Spinal cord (tissue), 10 donors: ENCODE measurements at places on chromosomes 16 and 17.

DNA sequence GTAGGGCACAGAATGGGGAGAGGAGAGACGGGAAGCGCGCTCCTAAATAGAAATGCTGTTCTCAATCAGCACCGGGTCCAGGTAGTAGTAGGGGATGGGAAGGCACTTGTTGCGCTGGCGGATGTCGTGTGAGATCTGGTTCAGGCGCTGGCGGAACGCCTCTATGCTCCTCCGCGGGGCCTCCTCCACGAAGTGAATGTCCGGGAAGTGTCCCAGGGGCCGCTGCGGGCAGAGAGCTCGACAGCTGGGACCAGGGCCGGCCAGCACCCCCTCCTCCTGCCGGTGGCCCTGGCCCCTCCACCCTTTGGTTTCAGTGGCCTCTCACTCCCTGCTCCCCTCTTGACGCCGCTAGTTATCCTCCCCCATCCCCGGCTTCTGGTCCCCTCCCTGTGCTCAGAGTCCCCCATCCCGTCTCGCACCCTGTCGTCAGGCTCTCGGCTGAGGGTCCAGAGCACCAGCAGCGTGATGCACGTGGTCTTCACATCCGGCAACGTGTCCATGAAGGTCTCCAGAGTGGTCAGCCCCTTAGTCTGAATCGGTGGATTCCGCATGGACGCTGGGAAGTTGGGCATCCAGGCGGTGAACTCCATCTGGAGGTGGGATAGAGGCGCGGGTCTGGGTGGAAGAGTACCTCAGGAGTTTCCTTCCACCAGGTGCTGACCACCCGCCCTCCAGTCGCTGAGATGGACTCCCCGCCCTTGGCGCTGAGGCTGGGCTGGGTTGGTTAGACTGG, 14.6 kb downstream of the ALOX12B start:
- no peak overlapping the region for H3K27ac ChIP-seq
- H3K4me1 ChIP-seq, result peaks cover 21% of the 10 kb centered on the region
- H3K4me3 ChIP-seq, result no peak overlapping the region

GRCh38 chr17:63641692-63642448, 19.7 kb downstream of the MAP3K3 start:
- no peaks in the 10 kb centered on the region for H3K4me1 ChIP-seq
- H3K4me3 ChIP-seq, result no peak overlapping the region
- H3K36me3 ChIP-seq, result peaks cover 26% of the 10 kb centered on the region
- DNase-seq, result no peak
- H3K27me3 ChIP-seq, result no peaks in the 10 kb centered on the region

GRCh38 chr17:9798724-9799123, 7.3 kb upstream of the DHRS7C start:
- H3K4me3 ChIP-seq, result no peak overlapping the region
- no peaks in the 10 kb centered on the region for H3K36me3 ChIP-seq
- no peak for DNase-seq
- no peak overlapping the region for H3K27ac ChIP-seq
- no peaks in the 10 kb centered on the region for H3K4me1 ChIP-seq

DNA sequence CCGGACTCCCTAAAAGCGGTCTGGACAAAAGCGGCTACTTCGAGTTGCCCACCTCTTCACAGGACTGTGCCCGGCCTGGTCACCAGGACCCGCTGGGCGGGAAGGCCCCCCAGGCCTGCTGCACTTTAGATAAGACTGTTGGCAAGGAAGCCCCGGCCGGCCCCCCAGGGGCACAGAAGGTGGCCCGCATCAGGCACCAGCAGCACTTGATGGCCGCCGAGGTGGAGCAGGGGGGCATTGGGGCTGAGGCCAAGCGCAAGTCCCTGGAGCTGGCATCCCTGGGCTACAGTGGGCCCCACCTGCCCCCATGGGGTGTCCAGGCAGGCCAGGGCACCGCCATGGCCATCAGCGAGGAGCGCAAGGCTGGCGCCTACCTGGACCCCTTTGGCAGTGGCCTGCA, 47.5 kb downstream of the BAHCC1 start:
- H3K27ac ChIP-seq, result no peak overlapping the region
- H3K4me3 ChIP-seq, result no peak overlapping the region
- DNase-seq, result no peak
- peaks cover 95% of the 10 kb centered on the region for H3K36me3 ChIP-seq

DNA sequence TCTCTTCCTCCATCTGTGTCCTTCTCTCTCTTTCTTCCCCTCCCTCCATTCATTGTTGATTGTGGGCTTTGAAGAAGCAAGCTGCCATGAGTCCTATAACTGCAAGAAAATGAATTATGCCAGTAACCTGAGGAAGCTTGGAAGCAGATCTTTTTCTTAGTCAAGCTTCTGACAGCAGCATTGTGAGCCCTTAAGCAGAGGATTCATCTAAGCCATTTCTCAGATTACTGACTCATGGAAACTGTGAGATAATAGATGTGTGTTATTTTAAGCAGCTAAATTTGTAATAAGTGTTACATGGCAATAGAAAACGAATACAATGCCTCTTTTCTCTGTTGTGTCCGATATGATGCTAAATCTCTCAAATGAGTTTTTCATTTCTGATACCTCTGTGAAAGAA, 1109.7 kb downstream of the CDH11 start:
- H3K4me3 ChIP-seq, result no peak overlapping the region
- no peak overlapping the region for H3K27ac ChIP-seq
- H3K27me3 ChIP-seq, result no peaks in the 10 kb centered on the region
- DNase-seq, result no peak
- no peaks in the 10 kb centered on the region for H3K36me3 ChIP-seq

DNA sequence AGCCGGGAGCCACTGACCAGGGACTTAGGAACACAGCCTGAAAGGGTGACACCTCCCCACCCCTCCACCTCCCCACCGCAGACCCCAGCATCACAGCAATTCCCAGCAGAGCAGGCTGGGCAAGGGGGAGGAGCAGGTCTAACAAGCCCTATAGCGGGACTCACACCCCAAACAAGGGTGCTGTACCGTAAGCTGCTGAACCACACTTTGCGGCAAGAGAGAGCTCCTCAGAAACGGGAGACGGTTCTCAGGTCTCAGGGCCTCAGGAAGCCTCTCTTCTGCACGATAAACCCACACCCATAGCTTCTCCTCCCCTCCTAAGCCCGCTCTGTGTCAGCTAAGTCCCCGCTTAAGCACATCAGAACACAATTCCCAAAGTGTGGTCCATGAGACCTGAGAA, 11.7 kb upstream of the COTL1 start:
- DNase-seq, result no peak
- H3K4me1 ChIP-seq, result peaks cover 7% of the 10 kb centered on the region
- no peak overlapping the region for H3K27ac ChIP-seq
- no peak overlapping the region for H3K4me3 ChIP-seq
- H3K27me3 ChIP-seq, result no peaks in the 10 kb centered on the region
- no peaks in the 10 kb centered on the region for H3K36me3 ChIP-seq

- no peak overlapping the region for H3K4me3 ChIP-seq
- peaks cover 72% of the 10 kb centered on the region for H3K36me3 ChIP-seq
- H3K27ac ChIP-seq, result no peak overlapping the region
- H3K27me3 ChIP-seq, result no peaks in the 10 kb centered on the region
Observed at GRCh38 chr17:47703191-47703591, 9.2 kb downstream of the TBKBP1 start.

- peak overlapping the region; percentile 89 for H3K4me3 ChIP-seq
- no peak overlapping the region for H3K27ac ChIP-seq
- H3K4me1 ChIP-seq, result peaks cover 16% of the 10 kb centered on the region
- H3K36me3 ChIP-seq, result no peaks in the 10 kb centered on the region
Observed at GRCh38 chr16:27269300-27270150, 953 bp upstream of the NSMCE1 start.

DNA sequence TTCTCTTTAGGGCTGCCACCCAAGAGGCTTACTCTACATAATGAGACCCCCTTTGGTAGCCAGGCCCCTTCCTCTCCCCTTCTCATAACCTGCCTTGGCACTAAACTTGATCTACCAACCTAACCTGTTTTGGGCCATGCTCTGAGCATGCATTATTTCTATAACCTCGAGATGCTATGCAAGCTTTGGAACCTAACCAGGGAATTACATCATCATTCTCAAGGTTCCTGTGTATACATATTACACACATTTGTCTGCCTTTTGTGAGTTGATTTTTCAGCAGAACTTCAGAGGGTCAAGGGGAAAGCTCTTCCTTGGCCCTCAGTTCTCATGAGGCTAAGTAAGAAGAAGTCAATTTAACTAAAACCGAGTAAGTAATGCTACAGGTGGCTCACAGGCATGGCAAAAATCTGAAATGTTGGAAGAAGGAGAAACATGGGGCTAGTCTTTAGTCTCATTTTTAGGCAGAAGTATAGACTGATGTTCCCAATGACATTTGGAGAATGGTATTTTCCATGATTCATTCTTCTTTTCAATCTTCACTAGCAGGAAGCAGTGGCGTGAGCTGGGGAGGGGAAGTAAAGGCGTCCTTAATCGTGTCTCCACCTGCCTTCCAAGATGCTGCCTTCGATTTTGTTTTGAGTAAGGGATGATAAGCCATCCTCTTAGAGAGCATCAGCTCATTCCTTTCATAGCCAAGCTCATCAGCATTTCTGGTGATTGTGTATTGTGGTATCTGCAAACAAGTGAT, 308.4 kb downstream of the ABCC12 start:
- no peak overlapping the region for H3K4me3 ChIP-seq
- no peak overlapping the region for H3K27ac ChIP-seq
- no peak for DNase-seq
- no peaks in the 10 kb centered on the region for H3K27me3 ChIP-seq
- no peaks in the 10 kb centered on the region for H3K36me3 ChIP-seq
- peaks cover 22% of the 10 kb centered on the region for H3K4me1 ChIP-seq

GRCh38 chr16:3363793-3364192, 8.1 kb downstream of the OR2C1 start:
- no peaks in the 10 kb centered on the region for H3K27me3 ChIP-seq
- peaks cover 7% of the 10 kb centered on the region for H3K4me1 ChIP-seq
- DNase-seq, result no peak
- H3K4me3 ChIP-seq, result no peak overlapping the region
- H3K27ac ChIP-seq, result no peak overlapping the region
- H3K36me3 ChIP-seq, result no peaks in the 10 kb centered on the region
